ENCODE measurements at places on chromosomes 4 and X.

GRCh38 chr4:8303081-8303480 is 33.5 kb downstream of the HTRA3 start:
- no peak for DNase-seq

GRCh38 chr4:6369924-6370645 is 100.4 kb downstream of the WFS1 start:
- no peak for DNase-seq

GRCh38 chr4:127782025-127782274 is 172 bp upstream of the HSPA4L start:
- DNase-seq: no peak

- no peak for DNase-seq
These were observed 313.2 kb downstream of the ANTXR2 start for GRCh38 chr4:79759793-79760192.

All from NCI-H2081 treated with DMSO at 0.1 percent for 48 hours (cell line).